ENCODE measurements at places on chromosomes 12 and 14. TPM values are rescaled to one million over a fixed set of nuclear protein-coding genes. Genes with fewer than 3 reads are reported as not detected.

RND1 gene
- total RNA-seq = not detected

TRPV4 gene
- total RNA-seq = not detected

OR6C2 gene
- total RNA-seq = not detected

RTN1 gene
- 0.18 TPM for total RNA-seq

ZNF10 gene
- total RNA-seq = 0.25 TPM

HOXC10 gene
- total RNA-seq = 3.2 TPM

DAD1 gene
- 328 TPM for total RNA-seq

FAM186B gene
- 0.06 TPM for total RNA-seq

OR6C68 gene
- not detected for total RNA-seq

GPR68 gene
- not detected for total RNA-seq

SERPINA4 gene
- not detected for total RNA-seq

CD69 gene
- 0.25 TPM for total RNA-seq

JPH4 gene
- not detected for total RNA-seq

PRB2 gene
- not detected for total RNA-seq

DNA sequence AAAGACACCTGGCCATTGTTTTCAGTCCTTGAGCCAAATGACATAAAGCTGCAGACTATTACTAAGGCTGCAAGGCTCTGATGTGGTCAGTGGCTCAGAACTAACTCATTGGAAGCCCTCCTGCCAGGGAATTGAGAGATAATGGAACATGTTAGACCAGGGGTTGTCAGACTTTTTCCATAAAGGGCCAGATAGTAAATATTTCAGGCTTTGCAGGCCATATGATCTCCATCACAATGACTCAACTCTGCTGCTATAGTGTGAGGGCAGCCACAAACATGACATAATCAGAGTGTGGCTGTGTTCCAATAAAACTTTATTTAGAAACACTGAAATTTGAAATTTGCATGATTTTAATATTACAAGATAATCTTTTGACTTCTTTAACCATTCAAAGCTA lies 140.3 kb downstream of the TMEM30B start:
- no peak for DNase-seq

- no peak for DNase-seq
Measured at GRCh38 chr14:55523321-55523720, 56.7 kb upstream of the KTN1 start.

GRCh38 chr12:100481021-100481420 lies 7.4 kb downstream of the NR1H4 start:
- DNase-seq = peak; percentile 27

- no peak for DNase-seq
Measured at GRCh38 chr12:1325666-1326065, 268.7 kb downstream of the FBXL14 start.

DNA sequence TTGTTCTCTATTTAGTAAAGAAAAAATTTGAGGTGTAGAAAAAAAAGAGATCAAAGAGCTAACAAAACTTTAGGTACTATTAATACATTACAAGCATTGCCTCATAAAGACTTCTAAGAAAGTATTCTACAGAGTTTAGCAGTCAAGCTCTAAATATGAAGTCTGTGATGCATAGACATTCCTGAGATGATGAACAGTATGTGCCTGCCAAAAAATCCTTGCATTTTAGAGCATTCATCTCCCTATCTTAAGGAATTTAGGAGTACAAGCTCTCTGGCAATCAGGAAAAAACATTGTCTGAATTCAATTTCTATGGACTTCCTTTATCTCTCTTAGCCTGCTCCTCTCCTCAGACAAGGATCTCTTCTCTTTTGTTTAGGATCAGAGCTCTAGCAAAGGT lies 202.6 kb upstream of the LRFN5 start:
- DNase-seq = no peak

GRCh38 chr12:4939418-4940023 lies 29.8 kb downstream of the KCNA1 start:
- no peak for DNase-seq

DNA sequence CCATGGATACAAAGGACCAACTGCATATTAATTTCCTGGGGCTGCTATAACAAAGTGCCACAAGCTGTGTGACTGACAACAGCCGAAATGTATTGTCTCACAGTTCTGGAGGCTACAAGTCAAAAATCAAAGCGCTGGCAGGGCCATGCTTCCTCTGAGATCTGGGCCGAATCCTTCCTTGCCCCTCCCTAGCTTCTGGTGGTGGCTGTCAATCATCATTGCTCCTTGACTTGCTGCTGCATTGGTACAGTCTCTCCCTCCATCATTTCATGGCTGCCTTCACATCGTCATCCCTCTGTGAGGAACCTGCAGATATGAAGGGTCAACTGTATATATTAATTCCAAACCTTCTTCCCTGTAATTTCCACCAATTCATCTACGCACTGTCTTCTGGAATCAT lies 118.3 kb downstream of the EXOC5 start:
- no peak for DNase-seq

GRCh38 chr12:2765052-2765451 lies 29.7 kb upstream of the FKBP4 start:
- no peak for DNase-seq

GRCh38 chr14:24167469-24168114 lies 4.3 kb upstream of the REC8 start:
- DNase-seq = no peak

- DNase-seq = peak; percentile 29
Measured at GRCh38 chr14:74531467-74531866, 37.9 kb downstream of the ISCA2 start.

DNA sequence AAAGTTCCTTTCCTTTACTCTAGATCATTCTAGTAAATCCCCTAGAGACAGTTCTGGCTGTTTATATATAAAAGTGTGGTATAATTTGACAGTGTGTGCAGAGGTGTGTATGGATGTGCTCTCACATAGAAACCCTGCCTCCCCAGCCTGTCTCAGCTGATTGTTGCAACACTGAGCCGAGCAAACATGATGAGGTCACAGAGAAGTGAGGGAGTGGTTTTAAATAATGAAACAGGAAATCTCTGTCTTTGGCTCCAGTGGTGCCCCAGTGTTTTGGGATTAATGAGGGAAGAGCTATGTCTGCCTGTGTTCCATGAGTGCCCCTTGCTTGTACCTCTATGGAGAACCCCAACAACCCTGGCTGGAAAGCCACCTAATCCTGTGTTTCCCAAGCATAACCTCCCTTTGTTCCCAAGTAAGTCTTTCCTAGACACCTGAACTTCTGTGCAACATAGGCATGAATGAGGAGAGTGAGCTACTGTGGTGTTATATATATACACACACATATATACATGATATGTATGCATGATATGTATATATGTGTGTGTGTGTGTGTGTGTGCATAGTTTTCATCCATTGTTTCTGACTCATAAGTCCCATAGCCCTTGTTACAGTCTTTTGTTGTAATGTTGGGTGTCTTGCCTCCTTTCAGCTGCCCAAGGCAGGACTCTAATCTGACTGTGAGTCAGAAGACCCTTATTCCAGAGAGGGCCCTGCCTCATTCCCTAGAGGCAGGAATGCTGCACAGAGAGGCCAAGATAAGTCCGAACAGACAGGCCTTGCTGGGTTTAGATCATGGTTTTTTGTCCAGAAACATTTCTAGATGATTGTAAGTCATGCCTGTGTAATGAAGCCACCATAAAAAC lies 18.0 kb downstream of the TRAF3 start:
- DNase-seq = peak; percentile 77

- DNase-seq = no peak
Measured at GRCh38 chr14:84976805-84977204, 553.1 kb upstream of the FLRT2 start.

DNA sequence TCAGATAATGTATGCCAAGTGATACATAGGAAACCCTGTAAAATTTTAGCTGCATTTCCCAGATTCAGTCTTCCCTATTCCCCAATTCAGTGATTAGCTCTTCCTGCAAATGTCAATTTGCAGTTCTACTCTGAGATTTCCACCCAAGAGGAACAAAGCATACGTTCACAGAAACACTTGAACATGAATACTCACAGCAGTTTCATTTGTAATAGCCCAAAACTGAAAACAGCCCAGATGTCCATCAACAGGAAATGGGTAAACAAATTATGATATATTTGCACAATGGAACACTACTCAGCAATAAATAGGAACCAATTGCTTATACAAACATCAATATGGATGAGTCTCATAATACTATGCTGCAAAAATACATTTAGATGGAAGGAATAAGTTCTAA lies 194.2 kb downstream of the GXYLT1 start:
- DNase-seq = no peak

GRCh38 chr14:91473046-91473445 lies 37.1 kb downstream of the PPP4R3A start:
- no peak for DNase-seq

DNA sequence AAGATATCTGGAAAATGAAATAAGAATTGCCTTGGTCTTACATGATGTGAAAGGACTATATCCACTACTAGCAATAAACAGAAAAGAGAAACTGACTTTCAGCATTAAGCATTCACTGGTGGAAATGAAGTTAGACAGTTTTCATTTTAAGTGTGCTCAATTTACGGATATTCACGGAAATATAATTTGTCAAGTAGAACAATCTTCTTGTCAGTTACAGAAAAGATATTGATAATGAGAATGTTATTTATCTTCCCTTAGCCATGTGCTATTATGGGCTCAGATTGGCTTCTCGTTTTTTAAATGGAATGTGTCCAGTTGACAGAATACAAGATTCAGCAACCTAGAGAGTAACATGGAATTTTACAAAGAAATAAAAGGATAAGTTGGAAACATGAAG lies 118.6 kb upstream of the SLCO1C1 start:
- no peak for DNase-seq

GRCh38 chr14:55968741-55969140 lies 149.5 kb upstream of the PELI2 start:
- DNase-seq = no peak

DNA sequence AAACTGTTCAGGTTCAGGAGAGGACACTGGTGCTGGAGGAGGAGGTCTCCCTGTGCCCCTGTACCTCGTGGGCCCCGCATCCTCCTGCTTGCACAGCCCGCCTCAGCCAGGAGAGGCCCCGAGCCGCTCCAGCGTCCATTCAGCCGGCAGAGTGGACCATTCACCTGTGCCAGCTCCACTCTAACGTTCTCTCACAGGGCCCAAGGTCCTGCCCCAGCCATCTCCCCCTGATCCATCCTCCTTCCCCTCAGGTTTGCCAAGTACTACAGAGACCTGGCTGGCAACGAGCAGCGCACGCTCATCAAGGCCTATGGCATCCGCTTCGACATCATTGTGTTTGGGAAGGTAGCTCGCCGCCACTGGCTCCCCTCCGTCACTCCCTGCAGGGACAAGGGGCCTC lies 22.2 kb downstream of the P2RX4 start:
- DNase-seq = no peak

GRCh38 chr14:46999661-47000060 lies 348.1 kb upstream of the RPL10L start:
- no peak for DNase-seq

DNA sequence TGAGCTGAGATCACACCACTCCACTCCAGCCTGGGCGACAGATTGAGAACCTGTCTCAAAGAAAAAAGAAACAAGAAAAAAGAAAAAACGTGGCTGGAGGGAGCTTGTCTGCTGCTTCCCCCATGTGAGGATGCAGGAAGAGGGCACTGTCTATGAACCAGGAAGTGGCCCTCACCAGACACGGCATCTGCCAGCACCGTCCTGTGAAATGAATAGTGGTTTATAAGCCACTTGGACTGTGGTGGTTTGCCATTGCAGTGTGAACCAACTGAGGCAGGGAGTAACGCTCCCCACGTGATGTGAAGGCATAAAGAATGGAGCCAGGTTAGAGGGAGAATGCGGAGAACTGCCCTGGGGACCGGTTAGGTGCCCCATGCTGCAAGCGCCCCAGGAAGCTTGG lies 4.5 kb upstream of the BRF1 start:
- DNase-seq = no peak

- DNase-seq = no peak
Measured at GRCh38 chr12:102741196-102741595, 175.8 kb downstream of the PAH start.

GRCh38 chr14:38357557-38357956 lies 101.7 kb upstream of the CLEC14A start:
- DNase-seq = no peak

DNA sequence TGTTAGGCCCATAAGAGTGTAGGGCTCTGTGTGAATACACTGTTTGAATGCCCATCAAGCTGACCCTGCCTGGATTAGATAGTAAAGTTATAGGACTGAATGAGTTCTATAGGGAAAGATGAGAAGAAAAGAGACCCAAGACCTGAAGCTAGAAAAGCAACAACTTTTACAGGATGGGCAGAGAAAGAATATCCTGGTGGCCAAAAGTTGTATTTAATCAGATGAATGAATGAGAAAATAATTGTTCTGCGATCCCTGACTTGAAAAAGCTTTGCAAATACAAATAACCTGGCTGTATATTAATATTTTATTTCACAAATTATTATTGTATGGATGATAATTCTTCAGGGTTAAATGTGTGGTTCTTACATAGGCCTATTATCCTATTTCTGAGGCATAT lies 2.8 kb upstream of the ANO6 start:
- DNase-seq = no peak

- DNase-seq = no peak
Measured at GRCh38 chr14:68986926-68987652, 8.0 kb upstream of the ACTN1 start.

GRCh38 chr14:61474015-61474414 lies 152.6 kb downstream of the PRKCH start:
- no peak for DNase-seq

- no peak for DNase-seq
Measured at GRCh38 chr14:20470603-20470901, 1.3 kb downstream of the PNP start.

Data from SJSA1 (cell line).